ENCODE measurements at places on chromosomes 3 and 15.
A peak's percentile ranks its signal among the peaks of the same experiment; 100 is the strongest.

DNA sequence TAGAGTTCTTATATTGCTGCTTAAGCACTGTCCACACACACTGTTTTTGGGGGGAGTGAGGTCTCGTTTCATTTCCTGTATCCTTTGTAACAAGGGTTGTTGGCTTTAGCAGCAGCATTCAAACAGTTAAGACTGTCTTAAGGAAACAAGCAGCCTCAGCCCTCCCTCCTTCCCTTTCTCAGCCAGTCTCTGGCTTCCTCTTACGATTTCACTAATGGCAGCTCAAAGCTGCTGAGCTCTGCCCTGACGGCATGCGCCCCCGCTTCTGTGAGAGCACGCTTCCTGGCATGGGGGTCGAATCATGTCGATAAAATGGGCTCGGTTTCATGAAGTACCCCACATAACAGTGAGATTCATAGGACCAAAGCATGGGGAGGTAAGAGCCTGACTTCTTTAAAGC is 105.0 kb downstream of the KLHL25 start:
- DNase-seq, result peak; percentile 71

GRCh38 chr3:98573181-98573728 is 20.2 kb downstream of the CPOX start:
- DNase-seq, result peak; percentile 50

- no peak for DNase-seq
Observed at GRCh38 chr3:196697270-196697669, 14.8 kb downstream of the CEP19 start.

GRCh38 chr3:177438596-177439220 is 241.4 kb upstream of the TBL1XR1 start:
- DNase-seq, result no peak

DNA sequence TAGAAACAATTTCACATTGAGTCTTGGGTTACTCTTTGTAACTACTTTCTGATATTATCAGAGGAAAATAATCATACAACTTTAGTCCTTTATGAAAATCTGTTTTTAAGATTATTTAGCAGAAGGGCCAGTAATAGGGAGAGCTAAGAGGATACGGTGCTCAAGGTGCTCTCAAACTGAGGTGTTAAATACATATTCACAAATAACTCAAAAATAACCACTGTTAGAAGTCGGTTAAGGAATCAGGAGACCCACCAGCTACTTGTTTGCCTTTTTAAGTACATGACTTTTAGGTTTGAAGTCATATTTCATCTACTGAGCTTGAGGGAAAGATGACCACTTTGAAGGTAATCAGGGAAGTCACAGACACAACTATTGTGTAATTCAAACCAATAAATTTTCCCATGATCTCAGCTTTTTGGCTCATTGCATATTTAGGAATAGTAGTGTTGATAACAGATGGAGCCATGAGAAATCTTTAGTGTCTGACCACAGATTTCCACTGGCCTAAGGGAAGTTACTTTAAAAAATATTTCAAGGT is 1.4 kb upstream of the RSRC1 start:
- DNase-seq, result no peak

GRCh38 chr3:127337911-127338531 is 50.2 kb upstream of the PRR20G start:
- DNase-seq, result no peak

DNA sequence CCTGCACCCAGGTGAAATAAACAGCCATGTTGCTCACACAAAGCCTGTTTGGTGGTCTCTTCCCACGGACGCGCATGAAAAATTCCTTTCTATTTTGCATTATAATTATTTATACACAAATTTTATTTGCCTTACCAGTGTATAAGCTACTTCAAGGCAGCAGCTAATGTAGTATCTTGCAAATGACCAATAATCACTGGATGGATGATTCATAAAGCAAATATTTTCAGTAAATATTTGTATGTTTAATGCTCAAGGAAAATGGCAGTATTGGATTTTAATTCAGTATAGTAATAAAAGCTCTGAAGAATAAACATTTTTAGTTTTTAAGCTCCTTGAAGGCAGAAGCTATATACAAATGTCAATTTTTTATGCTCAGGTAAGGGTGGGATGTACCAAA is 158.7 kb upstream of the NANOGP8 start:
- no peak for DNase-seq

Data from astrocyte of the spinal cord (primary cell).